ENCODE measurements at places on chromosomes 1 and 21.

DNA sequence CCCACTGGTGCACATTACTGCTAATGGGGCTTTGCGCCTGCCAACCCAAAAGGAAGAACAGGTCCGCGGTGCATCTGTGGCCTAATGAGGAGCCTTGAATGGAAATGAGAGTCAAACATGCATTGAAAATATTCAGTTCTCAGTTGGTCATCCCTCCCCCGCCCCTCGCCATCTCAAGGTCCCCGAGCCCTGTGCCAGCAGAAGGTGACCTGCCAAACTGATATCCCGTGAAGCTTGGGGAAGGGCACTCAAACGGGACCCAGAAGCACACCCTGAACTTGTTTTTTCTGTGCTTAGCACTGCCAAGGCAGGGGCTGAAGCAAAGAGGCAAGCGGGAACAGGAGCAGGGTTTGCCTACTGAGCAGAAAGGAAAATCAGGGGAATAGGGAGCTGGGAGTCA is 67.9 kb upstream of the ZNF648 start:
- no peaks in the 10 kb centered on the region for H3K27me3 ChIP-seq
- peaks cover 4% of the 10 kb centered on the region for H3K4me1 ChIP-seq
- no peak overlapping the region for H3K27ac ChIP-seq
- DNase-seq = no peak

DNA sequence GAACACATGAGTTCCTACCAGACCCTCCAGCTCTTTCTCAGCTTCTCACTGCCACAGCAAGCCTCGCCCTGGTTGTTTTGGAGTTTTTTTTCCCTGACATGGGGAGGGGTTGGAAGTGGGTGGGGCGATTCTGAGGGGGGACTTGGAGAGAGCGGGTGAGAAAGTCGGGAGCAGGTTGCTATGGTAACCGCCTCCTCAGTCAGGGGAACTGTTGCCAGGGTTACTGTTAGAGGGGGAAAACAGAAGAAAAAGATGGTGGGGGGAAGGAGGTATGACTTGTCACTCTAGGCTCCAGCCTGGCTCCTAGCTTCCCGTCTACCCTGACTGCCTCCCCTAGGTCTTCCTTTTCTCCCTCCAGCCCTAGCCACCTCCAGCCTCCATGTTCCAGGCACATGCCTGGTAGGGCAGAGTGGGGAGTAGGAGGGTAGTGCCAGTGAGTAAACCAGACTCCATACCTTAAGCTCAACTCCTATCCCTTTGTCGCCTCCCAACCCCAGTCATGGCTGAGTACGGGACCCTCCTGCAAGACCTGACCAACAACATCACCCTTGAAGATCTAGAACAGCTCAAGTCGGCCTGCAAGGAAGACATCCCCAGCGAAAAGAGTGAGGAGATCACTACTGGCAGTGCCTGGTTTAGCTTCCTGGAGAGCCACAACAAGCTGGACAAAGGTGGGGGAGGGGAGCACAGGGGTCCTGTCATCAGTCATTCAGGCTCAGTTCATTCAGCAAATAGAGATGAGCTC is 6.0 kb downstream of the PEA15 start:
- H3K4me3 ChIP-seq = no peak overlapping the region
- no peak for DNase-seq
- peaks cover 3% of the 10 kb centered on the region for H3K27me3 ChIP-seq

DNA sequence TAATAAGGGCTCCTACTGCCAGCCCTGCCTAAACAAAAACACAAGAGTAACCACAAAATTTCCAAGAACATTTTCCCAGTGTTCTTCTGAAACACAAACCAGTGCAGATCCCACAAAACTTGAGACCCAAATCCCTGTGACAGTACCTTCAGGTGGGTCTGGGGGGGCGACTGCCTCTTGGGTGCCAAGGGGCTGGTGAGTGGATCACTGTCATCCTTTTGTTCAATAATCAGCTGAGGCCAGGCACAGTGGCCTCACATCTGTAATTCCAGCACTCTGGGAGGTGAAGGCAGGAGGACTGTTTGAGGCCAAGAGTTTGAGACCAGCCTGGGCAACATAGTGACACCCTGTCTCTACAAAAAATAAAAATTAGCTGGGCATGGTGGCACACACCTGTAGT is 87.6 kb downstream of the GLIS1 start:
- H3K27ac ChIP-seq = no peak overlapping the region
- no peak for DNase-seq
- peaks cover 12% of the 10 kb centered on the region for H3K4me1 ChIP-seq
- no peaks in the 10 kb centered on the region for H3K36me3 ChIP-seq

GRCh38 chr1:9165396-9165795 is 36.5 kb upstream of the GPR157 start:
- H3K27ac ChIP-seq = no peak overlapping the region
- H3K27me3 ChIP-seq = peaks cover 6% of the 10 kb centered on the region
- peaks cover 4% of the 10 kb centered on the region for H3K36me3 ChIP-seq
- no peak for DNase-seq

- peak; percentile 73 for DNase-seq
- no peak overlapping the region for H3K4me3 ChIP-seq
- H3K27ac ChIP-seq = peak overlapping the region; percentile 64
- no peaks in the 10 kb centered on the region for H3K4me1 ChIP-seq
- H3K36me3 ChIP-seq = peaks cover 12% of the 10 kb centered on the region
These were observed 29.5 kb downstream of the ARHGEF16 start for GRCh38 chr1:3483801-3484444.
